H9 (cell line): ENCODE measurements at places on chromosomes 16 and 17.

- peak; percentile 36 for DNase-seq
Measured at GRCh38 chr16:51651061-51651466, 500.0 kb upstream of the SALL1 start.

DNA sequence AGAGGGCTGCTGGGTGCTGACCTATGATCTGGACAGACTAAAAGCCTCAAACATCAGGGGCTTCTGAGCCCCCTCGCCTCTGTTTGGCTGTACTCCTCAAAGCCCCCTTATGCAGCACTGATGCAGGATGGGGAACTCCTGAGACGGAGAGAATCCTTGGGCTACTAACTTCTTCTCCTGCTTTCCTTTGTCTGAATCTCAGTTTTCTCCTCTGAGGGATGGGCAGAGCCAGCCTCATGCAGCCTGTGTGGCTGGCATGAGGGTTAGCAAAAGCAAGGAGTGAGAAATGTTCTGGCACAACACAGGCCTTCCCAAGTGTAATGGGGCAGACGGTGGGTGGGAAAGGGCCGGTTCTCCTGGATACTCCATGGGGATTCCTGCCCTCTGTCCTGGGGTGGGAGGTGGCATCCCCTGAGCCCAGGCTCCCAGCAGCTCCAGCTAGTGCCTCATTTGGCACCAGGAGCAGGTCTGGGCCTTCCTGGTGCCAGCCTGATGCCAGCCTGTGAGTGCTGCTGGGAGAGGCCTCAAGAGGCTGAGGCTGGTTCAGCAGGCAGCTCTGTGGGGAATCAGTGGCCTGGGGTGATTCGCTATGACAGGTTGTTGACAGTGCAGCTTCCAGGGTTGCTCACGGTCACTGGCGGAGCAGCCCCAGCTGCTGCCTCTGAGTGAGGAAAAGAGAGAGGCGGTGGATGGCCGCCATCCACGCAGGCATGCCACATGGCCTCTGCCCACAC lies 4.0 kb upstream of the BRD7 start:
- DNase-seq = no peak

GRCh38 chr17:10105513-10106001 lies 92.8 kb downstream of the GAS7 start:
- DNase-seq = no peak

- DNase-seq = no peak
Measured at GRCh38 chr17:2034806-2035540, 5.0 kb downstream of the DPH1 start.

GRCh38 chr17:855569-855968 lies 73.4 kb downstream of the MRM3 start:
- no peak for DNase-seq

- no peak for DNase-seq
Measured at GRCh38 chr17:32495359-32496231, 8.8 kb downstream of the CDK5R1 start.

DNA sequence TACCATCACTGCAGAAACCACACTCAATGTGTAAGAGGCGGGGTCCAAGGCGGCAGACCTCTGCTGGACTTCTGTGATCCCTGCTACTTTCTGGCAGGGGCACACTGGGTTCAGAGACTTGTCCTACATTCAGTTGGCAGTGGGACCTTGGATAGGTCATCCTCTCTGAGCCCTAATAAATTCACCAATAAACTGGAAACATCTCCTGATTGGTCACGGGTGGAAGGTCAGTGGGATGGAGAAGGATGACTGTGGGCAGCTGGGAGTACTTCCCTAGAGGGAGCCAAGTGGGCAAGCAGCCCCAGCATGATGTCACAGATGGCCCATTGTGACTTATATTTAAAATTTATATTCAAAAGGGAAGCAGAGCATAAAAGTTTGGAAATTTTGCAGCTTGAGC lies 49.7 kb downstream of the RNF112 start:
- peak; percentile 75 for DNase-seq

DNA sequence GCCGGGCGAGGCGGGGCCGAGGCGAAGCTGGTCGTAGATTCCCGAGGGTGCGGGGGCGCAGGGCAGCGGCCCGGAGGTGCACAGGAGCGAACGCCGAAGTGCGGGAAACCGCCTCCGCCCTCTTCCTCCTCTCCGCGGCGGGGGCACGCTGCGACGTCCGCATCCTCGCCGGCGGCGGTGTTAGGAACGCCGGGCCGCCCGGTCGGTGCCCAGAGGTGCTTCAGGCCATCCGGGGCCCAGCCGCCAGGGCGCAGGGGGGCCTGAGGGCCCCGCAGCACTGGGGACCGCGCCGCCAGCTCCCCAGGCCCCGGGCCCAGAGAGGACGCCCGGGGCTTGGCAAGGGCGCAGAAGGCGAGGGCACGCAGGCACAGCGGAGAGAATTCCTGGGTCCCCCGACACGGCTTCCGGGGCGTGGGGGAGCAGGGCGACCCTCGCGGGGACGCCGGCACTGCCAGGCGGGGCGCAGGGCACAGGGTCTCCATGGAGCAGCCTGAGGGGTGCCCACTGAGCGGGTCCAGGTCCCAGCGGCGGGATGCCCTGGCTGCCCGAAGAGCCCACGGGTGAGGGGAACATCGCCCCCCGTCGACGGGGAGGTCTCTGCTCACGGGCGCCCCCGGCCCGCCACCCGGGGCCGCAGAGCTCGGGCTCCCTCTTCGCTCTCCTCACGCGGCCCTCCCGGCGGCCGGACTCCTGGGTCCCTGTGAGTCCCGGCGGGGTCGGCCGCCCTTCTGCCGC lies 576 bp downstream of the EPOP start:
- DNase-seq = no peak

GRCh38 chr16:2366660-2367309 lies 26.3 kb upstream of the ABCA3 start:
- DNase-seq = no peak
